ENCODE measurements at places on chromosomes 6 and 20.

DNA sequence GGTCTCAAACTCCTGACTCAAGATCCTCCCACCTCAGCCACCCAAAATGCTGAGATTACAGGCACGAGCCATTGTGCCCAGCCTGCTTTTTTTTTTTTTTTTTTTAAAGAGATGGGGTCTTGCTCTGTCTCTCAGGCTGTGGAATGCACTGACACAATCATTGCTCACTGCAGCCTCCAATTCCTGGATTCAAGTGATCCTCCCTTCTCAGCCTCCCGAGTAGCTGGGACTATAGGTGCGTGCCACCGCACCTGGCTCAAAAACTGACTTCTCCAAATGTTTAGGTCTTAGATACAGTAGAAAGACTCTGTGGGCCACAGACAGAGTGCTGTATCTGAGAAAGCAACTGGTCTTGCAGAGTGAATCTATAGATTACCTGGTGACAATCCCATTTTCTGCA is 31.1 kb upstream of the SLC4A11 start:
- DNase-seq: no peak
- H3K27ac ChIP-seq: no peak overlapping the region
- no peak overlapping the region for H3K4me3 ChIP-seq
- no peaks in the 10 kb centered on the region for H3K27me3 ChIP-seq
- no peaks in the 10 kb centered on the region for H3K4me1 ChIP-seq

GRCh38 chr20:4780245-4780644 is 58.5 kb downstream of the PRND start:
- no peak for DNase-seq
- no peak overlapping the region for H3K4me3 ChIP-seq
- H3K36me3 ChIP-seq: peaks cover 43% of the 10 kb centered on the region
- H3K27me3 ChIP-seq: no peaks in the 10 kb centered on the region

DNA sequence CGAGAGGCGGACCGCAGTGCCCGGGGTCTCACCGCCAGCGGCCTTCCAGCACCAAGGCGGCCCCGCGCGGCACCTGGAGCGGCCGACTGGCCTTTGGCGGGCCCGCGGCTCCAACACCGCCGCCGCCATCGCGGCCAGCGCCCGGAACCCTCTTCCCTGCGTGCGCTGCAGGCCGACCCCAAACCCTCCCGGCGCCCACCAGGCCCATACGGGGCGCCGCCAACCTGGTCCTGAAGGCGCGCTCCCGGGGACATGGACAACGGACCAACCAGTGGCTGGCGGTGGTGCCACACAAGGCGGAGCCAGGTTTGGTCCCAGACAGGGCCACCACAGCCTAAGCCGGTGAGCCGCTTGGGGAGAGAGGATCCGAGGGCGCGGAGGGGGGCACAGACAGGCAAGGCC is 1514.8 kb upstream of the DEFB115 start:
- no peaks in the 10 kb centered on the region for H3K4me1 ChIP-seq
- H3K36me3 ChIP-seq: peaks cover 4% of the 10 kb centered on the region
- H3K4me3 ChIP-seq: no peak overlapping the region
- H3K27ac ChIP-seq: no peak overlapping the region

GRCh38 chr6:82364087-82365015 is 734 bp downstream of the TPBG start:
- peak; percentile 41 for DNase-seq
- H3K36me3 ChIP-seq: no peaks in the 10 kb centered on the region
- peaks cover 19% of the 10 kb centered on the region for H3K4me1 ChIP-seq
- peak overlapping the region; percentile 76 for H3K4me3 ChIP-seq

- no peaks in the 10 kb centered on the region for H3K36me3 ChIP-seq
- no peak overlapping the region for H3K4me3 ChIP-seq
- H3K27me3 ChIP-seq: peaks cover 7% of the 10 kb centered on the region
- peaks cover 41% of the 10 kb centered on the region for H3K4me1 ChIP-seq
Observed at GRCh38 chr6:137692806-137693205, 174.3 kb upstream of the TNFAIP3 start.

- no peak overlapping the region for H3K27ac ChIP-seq
- no peak overlapping the region for H3K4me3 ChIP-seq
- H3K4me1 ChIP-seq: no peaks in the 10 kb centered on the region
- no peaks in the 10 kb centered on the region for H3K36me3 ChIP-seq
- peaks cover 4% of the 10 kb centered on the region for H3K27me3 ChIP-seq
- no peak for DNase-seq
Observed at GRCh38 chr20:56676001-56676400, 46.9 kb downstream of the TFAP2C start.

DNA sequence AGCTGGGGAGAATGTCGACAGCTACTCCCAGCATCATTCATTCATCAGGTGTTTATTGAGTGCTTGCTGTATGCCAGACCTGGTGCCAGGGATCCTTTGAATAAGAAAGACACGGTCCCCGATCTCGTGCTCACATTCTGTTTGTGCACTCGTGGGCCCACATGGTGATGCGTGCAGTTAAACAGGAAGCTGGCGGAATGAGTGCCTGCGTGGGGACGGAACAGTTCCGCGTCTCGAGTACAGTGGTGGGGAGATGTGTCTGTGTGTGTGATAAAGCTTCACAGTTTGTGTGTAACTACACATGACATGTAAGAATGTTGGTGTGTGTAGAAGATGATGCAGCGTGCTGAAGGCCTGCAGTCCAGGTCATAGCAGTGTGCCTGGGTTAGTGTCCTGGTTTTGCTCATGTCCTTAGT is 6.5 kb downstream of the RBM38 start:
- peak; percentile 65 for DNase-seq
- H3K4me3 ChIP-seq: peak overlapping the region; percentile 79
- peaks cover 95% of the 10 kb centered on the region for H3K4me1 ChIP-seq
- H3K27me3 ChIP-seq: no peaks in the 10 kb centered on the region
- peaks cover 98% of the 10 kb centered on the region for H3K36me3 ChIP-seq

- H3K27me3 ChIP-seq: peaks cover 7% of the 10 kb centered on the region
- H3K27ac ChIP-seq: no peak overlapping the region
- no peaks in the 10 kb centered on the region for H3K4me1 ChIP-seq
- DNase-seq: no peak
- H3K36me3 ChIP-seq: no peaks in the 10 kb centered on the region
- no peak overlapping the region for H3K4me3 ChIP-seq
Observed at GRCh38 chr6:136403110-136403980, 113.7 kb upstream of the BCLAF1 start.

GRCh38 chr20:52261792-52262191 is 70.2 kb upstream of the ZFP64 start:
- no peaks in the 10 kb centered on the region for H3K36me3 ChIP-seq
- H3K27me3 ChIP-seq: peaks cover 23% of the 10 kb centered on the region
- no peaks in the 10 kb centered on the region for H3K4me1 ChIP-seq
- H3K27ac ChIP-seq: no peak overlapping the region
- no peak overlapping the region for H3K4me3 ChIP-seq
- no peak for DNase-seq

- peaks cover 100% of the 10 kb centered on the region for H3K36me3 ChIP-seq
- H3K27ac ChIP-seq: no peak overlapping the region
- no peak overlapping the region for H3K4me3 ChIP-seq
- no peaks in the 10 kb centered on the region for H3K27me3 ChIP-seq
Observed at GRCh38 chr6:7897461-7898192, 13.0 kb downstream of the TXNDC5 start.

DNA sequence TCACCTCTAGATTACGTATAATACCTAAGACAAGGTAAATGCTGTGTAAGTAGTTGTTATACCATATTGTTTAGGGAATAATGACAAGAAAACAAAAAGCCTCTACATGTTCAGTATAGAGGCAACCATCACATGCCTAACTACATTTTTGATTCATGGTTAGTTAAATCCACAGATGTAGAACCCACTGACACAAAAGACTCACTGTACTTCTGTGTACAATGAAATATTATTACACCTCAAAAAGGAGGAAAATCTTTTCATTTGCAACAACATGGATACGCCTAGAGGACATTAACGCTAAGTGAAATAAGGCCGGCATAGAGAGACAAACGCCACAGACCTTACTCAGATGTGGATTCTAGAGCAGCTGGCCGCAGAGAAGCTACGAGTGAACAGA is 50.5 kb downstream of the NINL start:
- H3K27ac ChIP-seq: no peak overlapping the region
- DNase-seq: no peak
- H3K36me3 ChIP-seq: no peaks in the 10 kb centered on the region
- no peak overlapping the region for H3K4me3 ChIP-seq
- no peaks in the 10 kb centered on the region for H3K27me3 ChIP-seq

DNA sequence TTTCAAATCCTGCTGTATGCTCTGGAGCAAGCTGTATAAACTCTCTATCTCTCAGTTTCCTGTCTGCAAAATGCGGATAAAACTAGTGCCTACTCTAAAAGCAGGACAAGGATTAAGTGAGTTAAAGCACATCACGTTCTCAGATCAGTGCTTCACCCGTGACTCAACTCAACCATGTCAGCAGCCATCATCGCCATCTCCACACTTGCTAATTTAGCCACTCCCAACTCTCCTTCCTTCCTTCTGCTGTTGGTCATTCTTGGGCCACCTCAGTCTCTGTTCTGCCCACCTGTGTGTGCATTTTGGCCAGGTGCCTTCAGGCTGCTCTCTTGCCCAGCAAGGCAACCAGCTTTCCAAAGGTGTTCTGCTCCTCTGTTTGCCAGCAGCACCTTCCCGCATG is 260.0 kb upstream of the CDYL start:
- peaks cover 13% of the 10 kb centered on the region for H3K27me3 ChIP-seq
- H3K4me3 ChIP-seq: no peak overlapping the region
- no peaks in the 10 kb centered on the region for H3K4me1 ChIP-seq
- H3K27ac ChIP-seq: no peak overlapping the region

DNA sequence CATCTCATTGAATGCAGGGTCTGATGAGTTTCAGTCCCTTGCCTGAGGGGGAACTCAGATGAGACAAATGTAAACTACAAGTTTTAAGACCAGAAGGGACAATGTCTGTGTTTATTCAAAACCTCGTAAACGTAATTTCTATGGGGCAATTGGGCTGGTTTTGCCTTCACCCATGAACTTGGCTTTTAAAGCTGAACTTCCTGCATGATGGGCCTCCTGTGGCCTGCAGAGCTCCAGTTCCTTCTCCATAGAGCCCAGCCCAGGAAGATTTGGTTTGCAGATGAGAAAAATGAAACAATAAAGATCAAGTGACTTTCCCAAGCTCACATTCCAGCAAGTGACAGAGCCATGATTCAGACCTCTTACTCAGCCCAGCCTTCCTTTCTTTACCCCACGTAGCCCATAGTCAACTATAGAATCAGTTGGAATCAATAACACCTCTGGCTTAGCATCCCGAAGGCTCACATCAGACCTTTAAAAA is 612.3 kb downstream of the UTRN start:
- no peak overlapping the region for H3K27ac ChIP-seq
- no peaks in the 10 kb centered on the region for H3K36me3 ChIP-seq
- H3K4me1 ChIP-seq: peaks cover 3% of the 10 kb centered on the region

- H3K27me3 ChIP-seq: no peaks in the 10 kb centered on the region
- no peaks in the 10 kb centered on the region for H3K36me3 ChIP-seq
- H3K4me3 ChIP-seq: no peak overlapping the region
- H3K4me1 ChIP-seq: no peaks in the 10 kb centered on the region
- H3K27ac ChIP-seq: no peak overlapping the region
Observed at GRCh38 chr6:95091823-95092436, 485.4 kb upstream of the MANEA start.

GRCh38 chr20:16531485-16531884 is 41.8 kb downstream of the KIF16B start:
- H3K27ac ChIP-seq: no peak overlapping the region
- H3K27me3 ChIP-seq: no peaks in the 10 kb centered on the region
- peaks cover 23% of the 10 kb centered on the region for H3K36me3 ChIP-seq
- no peak overlapping the region for H3K4me3 ChIP-seq
- no peak for DNase-seq
- no peaks in the 10 kb centered on the region for H3K4me1 ChIP-seq

DNA sequence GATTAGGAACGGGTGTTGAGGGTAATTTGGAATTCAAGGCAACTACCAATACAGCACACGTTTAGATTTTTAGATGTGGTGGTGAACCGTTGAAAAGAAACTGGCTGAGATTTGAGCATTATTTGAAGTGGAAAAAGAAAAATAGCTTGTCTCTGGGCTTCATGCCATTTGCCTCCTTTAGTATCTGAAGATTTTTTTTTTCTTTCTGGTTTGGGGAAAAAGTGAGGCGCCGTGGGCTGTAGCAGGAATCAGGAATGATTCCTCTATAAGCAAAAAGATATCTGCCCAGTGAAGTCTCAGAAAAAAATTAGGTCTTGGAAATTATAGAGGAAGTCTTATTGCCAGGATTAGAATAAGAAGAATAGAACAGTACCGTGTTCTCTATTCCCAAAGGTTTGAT is 88.5 kb downstream of the RPS12 start:
- H3K4me1 ChIP-seq: peaks cover under 1% of the 10 kb centered on the region
- no peak overlapping the region for H3K27ac ChIP-seq
- DNase-seq: no peak
- peaks cover 11% of the 10 kb centered on the region for H3K27me3 ChIP-seq
- H3K36me3 ChIP-seq: no peaks in the 10 kb centered on the region

DNA sequence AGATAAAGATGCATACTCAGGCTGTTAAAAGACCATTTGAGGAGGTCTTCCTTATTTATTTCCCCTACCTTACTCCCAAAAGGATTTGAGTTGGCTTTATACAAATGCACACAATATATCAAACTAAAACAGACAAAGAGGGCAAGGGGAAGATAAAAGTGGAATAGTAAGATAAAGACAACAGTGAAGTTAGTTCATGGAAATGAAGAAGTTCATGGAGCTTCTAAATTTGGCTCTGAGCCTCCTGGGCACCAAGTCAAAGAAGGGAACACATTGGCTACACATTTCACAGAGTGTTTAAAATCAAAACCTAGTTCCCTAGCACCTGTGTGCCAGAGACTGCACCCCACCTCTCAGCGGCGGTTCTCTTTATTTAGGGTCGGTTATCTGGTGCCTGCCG is 25.8 kb upstream of the ARMC2 start:
- H3K36me3 ChIP-seq: no peaks in the 10 kb centered on the region
- H3K4me1 ChIP-seq: no peaks in the 10 kb centered on the region
- H3K27me3 ChIP-seq: no peaks in the 10 kb centered on the region
- DNase-seq: no peak
- H3K4me3 ChIP-seq: no peak overlapping the region

- no peaks in the 10 kb centered on the region for H3K4me1 ChIP-seq
- no peak overlapping the region for H3K27ac ChIP-seq
- no peaks in the 10 kb centered on the region for H3K36me3 ChIP-seq
- no peak overlapping the region for H3K4me3 ChIP-seq
- H3K27me3 ChIP-seq: no peaks in the 10 kb centered on the region
Observed at GRCh38 chr6:62296541-62296940, 10.5 kb upstream of the KHDRBS2 start.

DNA sequence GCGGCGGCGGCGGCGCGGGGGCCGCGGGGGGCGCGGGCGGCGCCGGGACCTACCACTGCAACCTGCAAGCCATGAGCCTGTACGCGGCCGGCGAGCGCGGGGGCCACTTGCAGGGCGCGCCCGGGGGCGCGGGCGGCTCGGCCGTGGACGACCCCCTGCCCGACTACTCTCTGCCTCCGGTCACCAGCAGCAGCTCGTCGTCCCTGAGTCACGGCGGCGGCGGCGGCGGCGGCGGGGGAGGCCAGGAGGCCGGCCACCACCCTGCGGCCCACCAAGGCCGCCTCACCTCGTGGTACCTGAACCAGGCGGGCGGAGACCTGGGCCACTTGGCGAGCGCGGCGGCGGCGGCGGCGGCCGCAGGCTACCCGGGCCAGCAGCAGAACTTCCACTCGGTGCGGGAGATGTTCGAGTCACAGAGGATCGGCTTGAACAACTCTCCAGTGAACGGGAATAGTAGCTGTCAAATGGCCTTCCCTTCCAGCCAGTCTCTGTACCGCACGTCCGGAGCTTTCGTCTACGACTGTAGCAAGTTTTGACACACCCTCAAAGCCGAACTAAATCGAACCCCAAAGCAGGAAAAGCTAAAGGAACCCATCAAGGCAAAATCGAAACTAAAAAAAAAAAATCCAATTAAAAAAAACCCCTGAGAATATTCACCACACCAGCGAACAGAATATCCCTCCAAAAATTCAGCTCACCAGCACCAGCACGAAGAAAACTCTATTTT is 2.0 kb downstream of the FOXC1 start:
- H3K27me3 ChIP-seq: peaks cover 66% of the 10 kb centered on the region
- no peak for DNase-seq
- H3K4me3 ChIP-seq: peak overlapping the region; percentile 73
- peaks cover 36% of the 10 kb centered on the region for H3K4me1 ChIP-seq
- H3K27ac ChIP-seq: peak overlapping the region; percentile 61

Measured in activated T-cell treated with anti-CD3 and anti-CD28 coated beads, Interleukin-2, amount 50 U/mL, for 24 hours (primary cell).